Esophagus squamous epithelium (tissue), 5 donors: ENCODE measurements at places on chromosomes 3 and 15.
A peak's percentile ranks its signal among the peaks of the same experiment; 100 is the strongest.

DNA sequence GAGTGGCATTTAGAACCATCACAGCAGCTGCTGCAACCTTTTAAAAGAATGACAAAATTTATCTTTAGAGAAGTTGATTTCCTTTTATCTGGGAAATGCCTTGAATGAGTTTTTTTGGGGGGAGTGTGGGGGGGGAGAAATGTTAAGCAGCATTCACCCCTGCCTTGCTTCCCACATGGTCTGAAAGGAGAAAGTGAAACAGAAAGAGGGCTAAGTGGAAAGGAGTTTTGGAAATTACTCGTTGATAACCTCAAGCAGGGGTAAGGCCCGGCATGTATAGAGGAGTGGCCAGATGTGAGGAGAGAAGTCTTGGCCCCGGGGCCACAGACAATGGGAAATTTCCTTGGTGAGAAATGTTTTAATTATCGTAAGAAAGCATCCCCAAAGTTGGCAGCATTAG, 23.5 kb downstream of the B3GALNT1 start:
- H3K4me1 ChIP-seq: no peaks in the 10 kb centered on the region
- H3K27ac ChIP-seq: no peak overlapping the region
- H3K27me3 ChIP-seq: no peaks in the 10 kb centered on the region
- peaks cover 16% of the 10 kb centered on the region for H3K36me3 ChIP-seq
- H3K4me3 ChIP-seq: no peak overlapping the region

DNA sequence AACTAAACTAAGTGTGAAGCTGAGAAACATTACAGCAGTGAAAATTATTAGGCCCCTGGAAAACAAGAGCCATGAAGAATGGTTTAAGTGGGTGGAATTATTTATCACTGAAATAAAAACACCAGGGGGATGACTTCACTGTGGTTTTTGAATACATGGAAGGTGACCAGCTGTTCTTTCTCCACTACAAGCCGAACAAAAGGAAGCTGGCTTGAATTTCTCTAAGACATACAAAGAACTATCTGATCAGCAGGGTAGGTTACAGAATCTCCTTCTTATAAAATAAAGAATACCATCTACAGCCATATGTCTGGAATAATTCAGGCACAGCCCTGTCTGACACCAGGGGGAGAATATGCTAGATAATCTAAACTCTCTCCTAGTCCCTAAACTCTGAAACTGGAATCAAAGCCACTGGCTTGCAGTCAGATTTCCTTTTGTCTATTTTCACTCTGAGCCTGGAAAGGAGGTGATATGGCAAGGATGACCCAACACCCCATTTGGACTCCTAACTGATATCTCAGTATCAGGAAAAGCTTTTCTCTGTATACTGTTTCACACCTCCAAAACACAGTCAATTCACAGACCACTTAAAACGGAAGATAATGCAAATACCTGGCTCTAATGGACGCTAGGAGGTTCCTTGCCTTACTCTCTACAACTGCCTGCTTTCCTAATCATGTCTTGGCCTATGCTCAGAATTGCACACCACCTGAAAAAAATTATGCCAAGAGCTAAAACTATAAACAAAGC, 31.2 kb downstream of the SPATA12 start:
- no peaks in the 10 kb centered on the region for H3K27me3 ChIP-seq
- H3K36me3 ChIP-seq: no peaks in the 10 kb centered on the region
- no peak overlapping the region for H3K4me3 ChIP-seq
- peak overlapping the region; percentile 31 for H3K27ac ChIP-seq
- no peak for DNase-seq
- no peaks in the 10 kb centered on the region for H3K4me1 ChIP-seq

DNA sequence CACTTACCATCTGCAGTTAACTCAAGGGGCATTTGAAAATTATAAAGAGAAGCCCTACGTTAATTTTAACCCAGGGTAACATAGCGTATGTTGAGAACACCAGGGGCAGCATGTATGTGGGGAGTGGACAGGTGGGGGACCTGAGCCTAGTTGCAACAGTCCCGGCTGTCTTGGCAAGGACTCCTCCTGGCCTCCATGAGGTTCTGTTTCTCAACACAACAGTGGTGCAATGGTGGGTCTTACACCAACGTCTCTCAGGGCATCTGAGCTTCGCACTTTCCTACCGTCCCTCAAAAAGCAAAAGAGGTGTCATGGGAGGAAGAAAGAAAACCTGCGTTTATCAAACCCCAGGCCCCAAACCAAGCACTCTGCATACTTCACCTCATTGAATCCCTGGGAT, 50.6 kb downstream of the MGLL start:
- H3K36me3 ChIP-seq: peaks cover 15% of the 10 kb centered on the region
- no peak overlapping the region for H3K4me3 ChIP-seq
- peaks cover 12% of the 10 kb centered on the region for H3K4me1 ChIP-seq
- no peak overlapping the region for H3K27ac ChIP-seq

- H3K36me3 ChIP-seq: no peaks in the 10 kb centered on the region
- DNase-seq: no peak
- H3K27me3 ChIP-seq: no peaks in the 10 kb centered on the region
- peaks cover 11% of the 10 kb centered on the region for H3K4me1 ChIP-seq
- H3K27ac ChIP-seq: peak overlapping the region; percentile 83
- H3K4me3 ChIP-seq: no peak overlapping the region
These were observed 4.8 kb downstream of the TNFAIP8L3 start for GRCh38 chr15:51089699-51090453.

DNA sequence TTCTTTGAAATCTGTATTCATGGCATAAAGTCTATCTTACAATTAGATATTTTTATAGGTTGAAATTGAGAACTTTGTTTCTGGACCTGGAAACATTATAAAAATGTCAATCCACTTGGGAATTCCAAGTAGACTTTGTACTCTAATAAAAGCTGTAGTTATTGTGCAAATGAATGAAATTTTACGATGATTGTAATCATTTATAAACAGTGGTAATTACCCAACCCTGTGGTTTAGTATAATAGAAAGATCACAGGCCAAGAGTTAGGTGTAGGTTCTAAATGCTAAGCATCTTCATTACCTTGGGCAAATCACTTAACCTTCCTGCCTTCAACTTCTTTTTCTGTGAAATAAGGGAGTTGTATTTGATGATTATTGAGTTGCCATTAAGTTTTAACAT, 13.2 kb upstream of the SLC7A14 start:
- no peaks in the 10 kb centered on the region for H3K36me3 ChIP-seq
- H3K4me3 ChIP-seq: no peak overlapping the region
- H3K4me1 ChIP-seq: no peaks in the 10 kb centered on the region
- no peak for DNase-seq

- H3K4me3 ChIP-seq: no peak overlapping the region
- no peaks in the 10 kb centered on the region for H3K27me3 ChIP-seq
- no peak overlapping the region for H3K27ac ChIP-seq
- no peak for DNase-seq
- peaks cover 8% of the 10 kb centered on the region for H3K36me3 ChIP-seq
These were observed 143.2 kb downstream of the DNAJB8 start for GRCh38 chr3:128323206-128324081.

DNA sequence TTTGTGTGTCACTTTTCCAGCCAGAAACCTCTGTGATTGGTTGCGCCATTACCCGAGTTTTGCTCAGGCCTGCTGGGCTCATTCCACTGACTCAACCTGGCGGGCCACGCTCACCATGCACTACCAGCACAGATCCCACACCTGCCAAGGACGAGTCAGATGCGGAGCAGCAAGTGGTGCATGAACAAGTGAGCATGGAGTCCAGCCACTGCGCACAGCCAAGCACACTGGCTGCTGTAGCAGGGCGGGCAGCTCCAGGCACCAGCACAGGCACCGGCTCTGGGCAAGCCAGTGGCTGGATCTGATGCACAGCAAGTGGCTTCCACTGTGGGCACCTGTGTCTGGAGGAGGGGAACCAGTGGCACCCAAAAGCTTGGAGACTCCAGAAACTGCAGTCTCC, 110.4 kb downstream of the CBLB start:
- H3K4me1 ChIP-seq: no peaks in the 10 kb centered on the region
- H3K27me3 ChIP-seq: no peaks in the 10 kb centered on the region
- no peak for DNase-seq
- no peak overlapping the region for H3K27ac ChIP-seq

DNA sequence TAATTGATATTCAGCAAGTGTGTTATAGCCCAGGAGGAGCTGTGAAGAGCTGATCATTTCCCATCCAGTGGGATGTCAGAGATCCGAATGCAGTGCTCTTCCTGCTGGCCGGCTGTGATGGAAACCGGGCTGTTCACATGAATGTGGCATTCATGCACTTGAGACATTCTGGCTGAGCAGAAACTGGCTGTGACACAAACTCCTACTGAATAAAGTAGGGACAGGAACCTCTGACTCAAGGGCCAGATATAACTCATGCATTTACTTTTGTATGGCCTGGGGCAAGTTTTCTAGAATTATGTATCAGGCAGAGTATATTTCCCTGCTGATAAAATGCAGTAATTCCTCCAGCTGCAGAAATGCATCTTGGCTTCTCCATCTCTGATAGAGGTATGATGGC, 83.4 kb upstream of the FAM3D start:
- H3K4me3 ChIP-seq: no peak overlapping the region
- no peaks in the 10 kb centered on the region for H3K36me3 ChIP-seq
- DNase-seq: no peak

DNA sequence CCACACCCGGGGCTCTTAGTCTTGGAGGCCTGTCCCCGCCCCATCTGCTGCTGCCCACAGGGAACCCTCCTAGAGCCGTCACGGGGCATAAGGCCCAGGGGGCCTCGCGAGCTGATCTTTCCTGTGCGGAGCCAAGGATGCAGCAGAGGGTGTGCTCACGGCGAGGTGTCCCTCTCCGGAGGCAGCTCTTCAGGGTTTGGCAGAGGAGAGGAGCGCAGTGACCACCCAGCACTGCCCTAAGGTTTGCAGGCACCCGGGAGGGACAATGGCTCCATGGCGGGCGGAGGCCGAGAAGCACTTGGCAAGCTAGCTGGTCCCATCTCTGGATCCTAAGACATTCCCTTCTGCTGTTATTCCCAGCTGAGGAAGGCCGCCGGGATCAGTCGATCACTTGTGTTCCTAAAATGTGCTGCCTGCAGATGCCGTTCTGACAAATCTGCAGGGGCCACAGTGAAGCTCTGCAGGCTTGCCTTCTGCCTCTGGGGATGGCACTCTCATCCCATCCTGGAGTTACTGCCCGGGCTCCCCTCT, 47.4 kb upstream of the PCSK6 start:
- H3K4me3 ChIP-seq: no peak overlapping the region
- H3K36me3 ChIP-seq: no peaks in the 10 kb centered on the region
- peaks cover 9% of the 10 kb centered on the region for H3K27me3 ChIP-seq
- no peak for DNase-seq

GRCh38 chr15:40241269-40242212, 2.7 kb downstream of the PAK6 start:
- no peaks in the 10 kb centered on the region for H3K27me3 ChIP-seq
- H3K36me3 ChIP-seq: no peaks in the 10 kb centered on the region
- peak overlapping the region; percentile 50 for H3K4me3 ChIP-seq
- DNase-seq: no peak
- peaks cover 85% of the 10 kb centered on the region for H3K4me1 ChIP-seq

DNA sequence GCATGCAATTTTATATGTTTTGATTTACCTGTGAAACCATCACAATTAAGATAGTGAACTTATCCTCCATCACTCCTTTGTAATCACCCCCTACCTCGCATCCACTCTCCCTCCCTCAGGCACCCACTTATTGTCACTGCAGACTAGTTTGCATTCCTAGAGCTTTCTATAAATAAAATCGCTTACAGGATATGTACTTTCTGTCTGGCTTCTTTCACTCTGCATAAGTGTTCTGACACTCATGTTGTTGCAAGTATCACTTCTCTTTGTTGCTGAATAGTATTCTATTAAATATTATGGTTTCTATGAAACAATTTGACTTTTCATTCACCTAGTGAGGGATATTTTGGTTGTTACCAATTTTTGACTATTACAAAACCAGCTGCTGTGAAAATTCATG, 139.3 kb downstream of the RSRC1 start:
- no peaks in the 10 kb centered on the region for H3K36me3 ChIP-seq
- H3K27me3 ChIP-seq: no peaks in the 10 kb centered on the region
- no peak for DNase-seq
- no peak overlapping the region for H3K27ac ChIP-seq
- no peak overlapping the region for H3K4me3 ChIP-seq

DNA sequence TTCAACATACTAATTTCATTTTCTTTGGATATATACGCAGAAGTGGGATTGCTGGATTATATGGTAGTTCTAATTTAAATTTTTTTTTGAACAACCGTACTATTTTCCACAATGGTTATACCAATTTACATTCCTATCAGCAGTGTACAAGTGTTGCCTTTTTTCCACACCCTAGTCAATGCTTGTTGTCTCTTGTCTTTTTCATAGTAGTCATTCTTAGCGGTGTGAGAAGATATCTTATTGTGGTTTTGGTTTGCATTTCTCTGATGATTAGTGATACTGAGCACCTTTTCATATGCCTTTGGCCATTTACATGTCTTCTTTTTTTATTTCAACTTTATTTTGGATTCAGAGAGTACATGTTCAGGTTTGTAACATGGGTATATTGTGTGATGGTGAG, 153.1 kb downstream of the IL5RA start:
- no peaks in the 10 kb centered on the region for H3K4me1 ChIP-seq
- no peaks in the 10 kb centered on the region for H3K36me3 ChIP-seq
- H3K27ac ChIP-seq: no peak overlapping the region
- DNase-seq: no peak
- no peak overlapping the region for H3K4me3 ChIP-seq

DNA sequence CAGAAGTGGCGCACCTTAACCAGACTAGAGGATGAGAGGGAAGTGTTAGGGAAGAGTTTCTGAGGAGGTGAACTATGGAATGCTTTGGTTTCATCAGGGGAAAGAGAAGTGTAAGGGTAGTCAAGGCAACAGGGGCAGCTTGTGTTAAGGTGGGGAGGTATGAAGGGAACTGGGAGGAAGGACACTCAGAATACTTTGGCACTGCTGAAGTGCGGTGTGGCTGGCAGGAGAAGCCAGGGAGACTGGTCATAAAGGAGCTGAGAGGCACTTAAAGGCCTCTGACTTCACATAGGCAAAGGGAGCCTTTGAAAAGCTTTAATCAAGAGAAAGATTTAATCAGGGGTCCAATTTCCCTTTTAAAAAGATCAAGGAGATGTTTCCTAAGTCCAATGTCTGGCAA, 129.0 kb downstream of the ERC2 start:
- peaks cover 4% of the 10 kb centered on the region for H3K27me3 ChIP-seq

GRCh38 chr3:3065876-3066275, 44.3 kb downstream of the IL5RA start:
- H3K4me1 ChIP-seq: no peaks in the 10 kb centered on the region
- no peak overlapping the region for H3K4me3 ChIP-seq
- H3K27ac ChIP-seq: no peak overlapping the region
- no peaks in the 10 kb centered on the region for H3K36me3 ChIP-seq
- no peak for DNase-seq

GRCh38 chr15:41892621-41893421, 1.0 kb downstream of the SPTBN5 start:
- H3K27ac ChIP-seq: no peak overlapping the region
- H3K4me1 ChIP-seq: peaks cover 16% of the 10 kb centered on the region
- no peak for DNase-seq
- no peaks in the 10 kb centered on the region for H3K27me3 ChIP-seq
- no peaks in the 10 kb centered on the region for H3K36me3 ChIP-seq

- no peaks in the 10 kb centered on the region for H3K4me1 ChIP-seq
- no peaks in the 10 kb centered on the region for H3K36me3 ChIP-seq
- DNase-seq: no peak
These were observed 57.0 kb upstream of the MRPS22 start for GRCh38 chr3:139286825-139287224.

- H3K27me3 ChIP-seq: no peaks in the 10 kb centered on the region
- DNase-seq: no peak
- H3K36me3 ChIP-seq: no peaks in the 10 kb centered on the region
- H3K4me1 ChIP-seq: no peaks in the 10 kb centered on the region
These were observed 18.6 kb downstream of the UROC1 start for GRCh38 chr3:126498929-126499328.

- no peaks in the 10 kb centered on the region for H3K4me1 ChIP-seq
- no peaks in the 10 kb centered on the region for H3K36me3 ChIP-seq
- H3K27ac ChIP-seq: no peak overlapping the region
- DNase-seq: no peak
- H3K4me3 ChIP-seq: no peak overlapping the region
These were observed 2.6 kb downstream of the ZNF80 start for GRCh38 chr3:114234745-114235144.
